ENCODE measurements at places on chromosomes 12 and 14. TPM values are rescaled to one million over a fixed set of nuclear protein-coding genes. Genes with fewer than 3 reads are reported as not detected.

DNA sequence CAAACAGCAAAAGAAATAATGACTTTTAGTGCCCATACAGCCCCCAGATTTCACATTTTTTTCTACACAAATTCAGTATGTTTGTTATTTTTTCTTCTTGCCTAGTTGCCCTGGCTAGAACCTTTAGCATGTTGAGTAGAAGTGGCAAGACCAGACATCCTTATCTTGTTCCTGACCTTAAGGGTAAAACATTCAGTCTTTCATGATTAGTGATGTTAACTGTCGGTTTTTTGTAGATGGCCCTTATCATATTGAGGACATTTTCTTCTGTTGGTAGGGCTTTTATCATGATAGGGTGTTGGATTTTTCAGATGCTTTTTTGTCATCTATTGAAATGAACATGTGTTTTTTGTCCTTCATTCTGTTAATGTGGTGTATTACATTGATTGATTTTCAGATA lies 17.1 kb downstream of the IRAK3 start:
- DNase-seq, result no peak

- DNase-seq, result no peak
Measured at GRCh38 chr12:11147420-11147819, 13.0 kb upstream of the TAS2R30 start.

- DNase-seq, result no peak
Measured at GRCh38 chr14:49972823-49973222, 79.9 kb downstream of the ARF6 start.

GRCh38 chr12:42539696-42540095 lies 49.9 kb downstream of the PRICKLE1 start:
- no peak for DNase-seq

Gene KRT6A
- not detected for polyA plus RNA-seq

DNA sequence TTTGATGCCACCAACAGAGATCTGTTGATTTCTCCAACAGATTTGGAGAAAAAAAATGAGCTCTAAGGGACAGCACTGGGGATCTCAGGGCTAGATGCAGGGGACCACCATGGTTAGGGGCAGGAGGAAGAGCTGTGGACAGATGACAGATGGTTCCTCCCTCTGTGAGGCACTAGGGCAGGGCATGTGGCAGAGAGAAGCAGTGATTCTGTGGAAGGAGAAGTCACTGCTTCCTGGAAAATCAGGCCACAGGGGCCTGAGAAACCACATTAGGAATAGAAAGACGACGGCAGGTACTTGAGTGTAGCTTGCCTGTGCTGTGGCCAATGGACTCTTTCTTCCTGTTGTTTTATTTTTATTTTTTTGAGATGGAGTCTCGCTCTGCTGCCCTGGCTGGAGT lies 24.9 kb upstream of the TMED2 start:
- no peak for DNase-seq

Gene RESF1
- polyA plus RNA-seq, result 161 TPM

Gene CARMIL3
- not detected for polyA plus RNA-seq

Gene MYO1A
- polyA plus RNA-seq, result not detected

Gene PPP4R4
- polyA plus RNA-seq, result 0.37 TPM

DNA sequence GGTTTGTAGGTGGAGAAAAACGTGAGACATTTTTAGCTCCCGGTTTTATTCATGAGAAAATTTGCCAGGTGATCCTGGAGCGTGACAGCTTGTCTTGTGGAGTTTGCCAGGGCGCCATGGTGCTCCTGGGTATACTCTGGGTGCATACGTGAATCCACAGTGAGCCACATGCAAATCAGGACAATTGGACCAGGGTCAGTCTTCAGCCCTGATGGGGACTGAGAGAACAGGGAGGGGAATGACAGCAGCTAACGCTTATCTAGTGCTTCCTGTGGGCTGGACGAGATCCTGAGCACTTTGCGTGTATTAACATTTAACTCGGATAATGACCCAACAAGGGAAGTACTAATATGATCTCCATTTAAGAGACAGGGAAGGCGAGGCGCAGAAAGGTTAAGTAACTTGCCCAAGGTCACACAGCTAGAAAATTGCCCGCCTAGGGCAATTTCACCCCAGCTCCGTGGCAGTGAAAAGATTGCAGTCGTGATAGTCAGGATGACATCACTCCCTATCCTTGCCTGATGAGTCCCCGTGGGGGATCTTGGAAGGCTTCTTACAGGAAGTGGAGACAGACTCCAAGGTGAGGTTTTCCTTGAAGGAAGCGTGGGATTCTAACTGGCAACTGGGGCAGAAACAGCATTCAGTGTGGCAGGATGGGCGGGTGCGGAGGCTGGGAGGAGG lies 118.4 kb upstream of the NCOR2 start:
- DNase-seq, result no peak

- no peak for DNase-seq
Measured at GRCh38 chr14:93200553-93200952, 6.3 kb downstream of the GON7 start.

- DNase-seq, result no peak
Measured at GRCh38 chr12:86914721-86915120, 658.5 kb upstream of the MGAT4C start.

- no peak for DNase-seq
Measured at GRCh38 chr12:100201604-100202423, 1.2 kb downstream of the ACTR6 start.

DNA sequence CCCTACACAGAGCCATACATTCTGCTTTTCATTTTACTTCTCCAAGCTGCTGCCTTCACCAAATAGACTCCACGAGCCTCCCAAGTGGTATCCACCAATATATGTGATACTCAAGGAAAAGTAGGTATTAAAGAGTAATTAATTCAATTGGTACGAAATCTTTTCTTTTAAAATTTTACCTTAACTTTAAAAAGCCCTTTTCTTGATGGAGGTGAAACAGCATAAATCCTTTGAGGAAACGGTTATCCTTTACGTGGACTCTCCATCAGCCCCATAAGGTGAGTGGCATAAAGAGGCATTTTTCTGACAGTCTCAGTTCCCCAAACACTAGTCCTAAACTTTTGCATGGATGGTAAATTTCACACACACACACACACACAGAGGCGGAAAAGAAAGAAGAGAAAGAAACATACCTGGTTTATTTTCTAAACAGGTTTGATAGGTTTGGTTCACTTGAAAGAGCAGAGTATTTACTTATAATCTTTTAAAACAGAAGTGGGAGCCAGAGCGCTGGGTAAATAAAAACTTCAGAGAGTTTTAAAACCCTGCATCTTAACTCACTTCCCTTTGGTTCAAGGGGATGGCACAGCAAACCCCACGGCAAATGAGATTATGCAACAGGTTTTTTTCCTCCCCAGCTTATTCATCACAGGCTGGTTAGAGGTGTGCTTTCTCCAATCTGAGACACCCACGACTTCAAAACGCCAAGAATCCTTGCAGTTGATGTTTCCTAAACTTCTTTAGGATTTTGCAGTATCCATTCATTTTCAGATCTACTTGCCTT lies 1.9 kb downstream of the DUSP16 start:
- peak; percentile 91 for DNase-seq

- DNase-seq, result peak; percentile 29
Measured at GRCh38 chr12:67025543-67026114, 243.5 kb upstream of the CAND1 start.

- DNase-seq, result no peak
Measured at GRCh38 chr12:78555802-78556201, 308.8 kb upstream of the SYT1 start.

DNA sequence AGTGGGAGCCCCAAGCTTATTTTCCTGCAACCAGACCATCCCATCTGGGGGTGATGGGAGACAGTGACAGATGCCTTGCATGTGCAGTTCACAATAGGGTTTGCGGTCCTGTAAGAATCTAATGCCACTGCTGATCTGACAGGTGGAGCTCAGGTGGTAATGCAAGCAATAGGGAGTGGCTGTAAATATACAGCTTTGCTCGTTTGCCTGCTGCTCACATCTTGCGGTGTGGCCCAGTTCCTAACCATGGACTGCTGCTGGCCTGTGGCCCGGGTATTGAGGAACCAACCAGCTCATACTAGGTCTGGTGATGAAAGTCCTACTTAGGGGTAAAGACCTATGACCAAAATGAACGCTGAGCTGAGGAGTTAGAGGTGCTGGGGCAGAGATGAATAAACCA lies 36.1 kb upstream of the CCDC88C start:
- DNase-seq, result no peak

Gene LHX5
- polyA plus RNA-seq, result not detected

Gene STAB2
- polyA plus RNA-seq, result not detected

GRCh38 chr14:77868552-77869285 lies 68.8 kb downstream of the ADCK1 start:
- no peak for DNase-seq

GRCh38 chr12:22656831-22657230 lies 31.9 kb downstream of the ETNK1 start:
- no peak for DNase-seq

GRCh38 chr12:118237052-118237665 lies 101.2 kb downstream of the PEBP1 start:
- DNase-seq, result no peak

GRCh38 chr14:91315844-91316267 lies 71.4 kb upstream of the GPR68 start:
- DNase-seq, result peak; percentile 98
